Muscle of leg (tissue), 16 donors: ENCODE measurements at places on chromosomes 7 and 10. TPM values are rescaled to one million over a fixed set of nuclear protein-coding genes. Genes with fewer than 3 reads are reported as not detected.

PRKAR2B gene
- 3.7 TPM for total RNA-seq

CALML5 gene
- total RNA-seq: not detected

TAS2R4 gene
- total RNA-seq: 1.5 TPM

GHITM gene
- total RNA-seq: 109 TPM

EPO gene
- not detected for total RNA-seq

GIMAP6 gene
- 18.7 TPM for total RNA-seq
